Right lobe of liver (tissue), 6 donors: ENCODE measurements at places on chromosomes 2 and 18. TPM values are rescaled to one million over a fixed set of nuclear protein-coding genes. Genes with fewer than 3 reads are reported as not detected.

DNA sequence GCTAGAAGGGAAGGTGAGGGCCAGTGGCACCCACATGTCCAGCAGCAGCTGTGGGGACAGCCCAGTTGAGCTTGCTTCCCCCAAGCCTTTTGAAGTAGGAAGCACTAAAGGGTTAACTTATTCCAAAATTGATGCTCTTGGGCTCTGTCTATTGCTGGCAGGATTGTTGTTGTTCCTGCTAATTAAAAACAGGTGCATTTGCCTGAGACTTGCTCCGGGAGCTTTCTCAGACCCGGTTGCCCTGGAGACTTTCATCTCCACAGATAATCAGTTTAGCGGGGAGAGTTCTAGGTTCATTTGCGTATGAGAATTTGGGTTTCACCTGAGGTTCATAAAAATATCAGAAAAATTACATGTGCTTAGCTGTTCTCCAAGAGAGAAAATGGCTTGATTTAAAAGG is 277.3 kb downstream of the LRATD1 start:
- no peaks in the 10 kb centered on the region for H3K36me3 ChIP-seq
- H3K4me1 ChIP-seq = no peaks in the 10 kb centered on the region
- H3K27me3 ChIP-seq = no peaks in the 10 kb centered on the region

The ATP8B1 gene
- 18.4 TPM for total RNA-seq

DNA sequence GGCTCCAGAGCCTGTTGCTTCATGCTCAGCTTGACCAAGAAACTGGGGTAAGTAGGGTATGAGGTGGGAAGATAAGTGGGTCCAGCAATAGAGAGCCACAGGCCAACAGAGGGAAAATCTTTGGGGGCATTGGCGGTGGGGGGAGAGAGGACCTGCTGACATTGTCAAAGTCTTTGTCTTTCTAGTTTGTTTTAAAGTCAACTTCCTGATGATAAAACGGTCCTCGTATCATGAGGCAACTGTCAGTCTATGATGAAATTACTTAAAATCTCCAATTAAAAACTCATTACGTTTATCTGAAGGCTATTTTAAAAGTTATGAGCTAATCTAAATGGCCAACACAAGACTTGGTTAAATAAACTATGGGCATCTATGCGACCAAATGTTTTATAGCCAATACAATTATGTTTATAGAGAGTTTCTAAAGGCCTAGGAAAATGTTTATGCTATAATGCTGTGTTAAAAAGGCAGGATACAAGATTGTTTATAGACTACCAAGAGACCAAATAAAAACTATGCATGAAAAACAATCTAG is 84.4 kb upstream of the CD28 start:
- DNase-seq = no peak
- H3K36me3 ChIP-seq = no peaks in the 10 kb centered on the region
- H3K27me3 ChIP-seq = no peaks in the 10 kb centered on the region
- no peak overlapping the region for H3K27ac ChIP-seq
- peaks cover 4% of the 10 kb centered on the region for H3K4me1 ChIP-seq
- no peak overlapping the region for H3K4me3 ChIP-seq

GRCh38 chr2:19046986-19047780 is 311.2 kb downstream of the OSR1 start:
- no peaks in the 10 kb centered on the region for H3K27me3 ChIP-seq
- no peaks in the 10 kb centered on the region for H3K36me3 ChIP-seq
- no peak for DNase-seq

GRCh38 chr2:67067656-67068055 is 329.5 kb upstream of the ETAA1 start:
- H3K36me3 ChIP-seq = no peaks in the 10 kb centered on the region
- DNase-seq = no peak
- no peaks in the 10 kb centered on the region for H3K27me3 ChIP-seq
- H3K27ac ChIP-seq = no peak overlapping the region

The SLC4A5 gene
- total RNA-seq = 1.1 TPM

The KATNAL2 gene
- 3.6 TPM for total RNA-seq

The IMPA2 gene
- total RNA-seq = 43.9 TPM

The PID1 gene
- 28.5 TPM for total RNA-seq

- no peak overlapping the region for H3K27ac ChIP-seq
- DNase-seq = no peak
- no peaks in the 10 kb centered on the region for H3K4me1 ChIP-seq
- no peak overlapping the region for H3K4me3 ChIP-seq
- no peaks in the 10 kb centered on the region for H3K36me3 ChIP-seq
Measured at GRCh38 chr2:23772056-23772455, 154.9 kb downstream of the ATAD2B start.

DNA sequence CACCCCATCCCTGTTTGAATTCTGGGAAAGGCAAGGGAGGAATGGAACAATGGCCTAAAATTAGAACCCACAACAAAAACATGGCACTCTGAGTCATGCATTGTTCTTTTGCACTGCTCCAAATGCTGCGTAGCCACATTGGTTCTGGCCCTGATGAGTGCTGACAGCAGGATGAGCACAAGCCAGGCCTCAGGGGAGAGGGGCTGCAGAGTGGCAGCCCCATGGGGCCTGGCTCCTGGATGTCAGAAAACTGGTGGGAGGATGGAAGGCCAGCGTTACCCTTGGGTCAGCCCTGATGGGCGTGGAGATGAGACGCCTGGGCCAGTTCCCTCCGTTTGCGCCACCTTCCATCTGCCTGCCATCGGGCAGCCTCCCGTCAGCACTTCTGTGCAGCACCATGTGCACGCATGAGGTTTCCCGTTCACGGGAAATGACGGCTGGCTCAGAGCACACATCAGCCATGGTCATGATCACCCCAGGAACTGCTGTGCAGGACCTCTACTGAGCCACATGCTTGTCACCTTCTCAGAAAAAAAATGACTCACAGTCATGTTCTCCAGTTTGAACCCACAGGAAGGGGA is 65.6 kb downstream of the CYP26B1 start:
- DNase-seq = no peak
- no peak overlapping the region for H3K4me3 ChIP-seq
- no peaks in the 10 kb centered on the region for H3K27me3 ChIP-seq
- no peak overlapping the region for H3K27ac ChIP-seq
- H3K4me1 ChIP-seq = peaks cover 9% of the 10 kb centered on the region
- no peaks in the 10 kb centered on the region for H3K36me3 ChIP-seq

DNA sequence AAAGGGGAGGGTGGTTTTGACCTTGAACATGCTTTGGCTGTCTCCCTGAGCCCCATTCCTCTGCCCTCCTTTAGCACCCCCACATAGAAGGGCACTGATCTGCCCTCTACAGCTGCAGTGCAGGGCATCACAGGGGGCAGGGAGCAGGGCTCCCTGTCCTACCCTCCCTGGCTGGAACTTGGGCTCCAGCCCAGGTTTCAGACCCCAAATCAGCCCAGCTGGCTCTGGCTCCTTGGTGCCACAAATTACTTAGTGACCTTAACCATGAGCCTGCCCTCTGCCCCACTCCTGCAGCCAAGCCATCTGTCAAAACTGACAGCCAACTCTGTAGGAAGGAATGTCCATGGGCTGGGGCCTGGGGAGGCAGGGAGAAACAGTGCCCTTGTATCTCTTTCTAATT is 105.6 kb downstream of the MAPK4 start:
- H3K27me3 ChIP-seq = no peaks in the 10 kb centered on the region
- no peak overlapping the region for H3K4me3 ChIP-seq
- no peaks in the 10 kb centered on the region for H3K36me3 ChIP-seq
- no peaks in the 10 kb centered on the region for H3K4me1 ChIP-seq

DNA sequence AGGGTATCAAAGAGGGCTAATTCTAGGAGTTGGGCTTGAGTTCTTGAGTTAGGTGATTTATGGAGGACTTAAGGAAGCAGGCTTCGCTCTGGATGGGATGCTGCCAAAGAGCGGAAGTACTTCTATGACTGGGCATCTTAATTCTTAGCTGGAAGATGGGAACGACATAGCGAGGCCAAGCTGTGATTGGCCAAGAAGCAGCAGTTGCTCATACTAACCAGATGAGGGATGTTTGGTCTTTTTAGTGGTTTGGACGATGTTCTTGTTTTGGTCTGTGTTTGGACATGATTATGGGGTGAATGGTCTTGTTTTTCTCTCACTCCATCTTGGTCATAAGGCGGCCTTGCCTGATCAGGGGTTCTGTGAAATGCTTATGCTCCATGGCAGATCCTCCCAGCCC is 133.7 kb downstream of the MSH2 start:
- H3K27ac ChIP-seq = no peak overlapping the region
- H3K4me3 ChIP-seq = no peak overlapping the region
- DNase-seq = no peak
- H3K36me3 ChIP-seq = no peaks in the 10 kb centered on the region

The EPAS1 gene
- total RNA-seq = 101 TPM

The TUBA4B gene
- 0.27 TPM for total RNA-seq

GRCh38 chr2:9419541-9419940 is 3.8 kb downstream of the ITGB1BP1 start:
- no peak for DNase-seq
- H3K27me3 ChIP-seq = no peaks in the 10 kb centered on the region
- H3K36me3 ChIP-seq = no peaks in the 10 kb centered on the region
- no peak overlapping the region for H3K4me3 ChIP-seq
- H3K27ac ChIP-seq = no peak overlapping the region

The FSHR gene
- not detected for total RNA-seq
